ENCODE measurements at places on chromosomes 5 and 9. TPM values are rescaled to one million over a fixed set of nuclear protein-coding genes. Genes with fewer than 3 reads are reported as not detected.

- H3K36me3 ChIP-seq = peaks cover 14% of the 10 kb centered on the region
- no peak for DNase-seq
- H3K4me1 ChIP-seq = peaks cover 45% of the 10 kb centered on the region
These were observed 1.8 kb downstream of the LURAP1L start for GRCh38 chr9:12776513-12777055.

- H3K4me1 ChIP-seq = peaks cover 18% of the 10 kb centered on the region
- H3K27ac ChIP-seq = no peak overlapping the region
- no peak for DNase-seq
These were observed 30.6 kb upstream of the OBP2B start for GRCh38 chr9:133239533-133240090.

DNA sequence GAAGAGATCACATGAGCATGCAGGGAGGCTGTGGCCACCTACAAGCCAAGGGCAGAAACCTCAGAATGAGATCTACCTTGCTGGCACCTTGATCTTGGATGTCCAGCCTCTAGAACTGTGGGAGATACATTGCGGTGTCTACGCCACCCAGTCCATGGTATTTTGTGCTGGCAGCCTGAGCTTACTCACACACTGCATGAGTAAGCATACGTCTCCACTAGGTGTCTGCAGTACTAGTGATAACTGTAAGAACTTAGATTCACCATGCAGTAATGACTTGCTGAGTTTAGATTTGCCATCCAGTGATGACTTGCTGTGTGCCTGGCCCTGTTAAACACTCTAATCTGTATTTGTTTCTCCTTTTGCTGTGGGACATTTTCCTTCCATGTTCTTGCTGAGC lies 417.7 kb downstream of the GADD45G start:
- no peaks in the 10 kb centered on the region for H3K36me3 ChIP-seq
- H3K27me3 ChIP-seq = peaks cover 27% of the 10 kb centered on the region
- no peak overlapping the region for H3K4me3 ChIP-seq
- no peak overlapping the region for H3K27ac ChIP-seq
- no peak for DNase-seq
- no peaks in the 10 kb centered on the region for H3K4me1 ChIP-seq

PCDHGA8 gene
- 2.7 TPM for total RNA-seq

GRCh38 chr5:72645064-72645846 lies 138.0 kb upstream of the ZNF366 start:
- no peaks in the 10 kb centered on the region for H3K36me3 ChIP-seq
- H3K4me3 ChIP-seq = no peak overlapping the region
- H3K27ac ChIP-seq = no peak overlapping the region
- peaks cover 20% of the 10 kb centered on the region for H3K4me1 ChIP-seq
- no peak for DNase-seq

SV2C gene
- total RNA-seq = 0.18 TPM

- peaks cover 2% of the 10 kb centered on the region for H3K36me3 ChIP-seq
- H3K27ac ChIP-seq = no peak overlapping the region
- H3K27me3 ChIP-seq = no peaks in the 10 kb centered on the region
- no peak for DNase-seq
These were observed 78.2 kb downstream of the LURAP1L start for GRCh38 chr9:12853051-12853450.

DNA sequence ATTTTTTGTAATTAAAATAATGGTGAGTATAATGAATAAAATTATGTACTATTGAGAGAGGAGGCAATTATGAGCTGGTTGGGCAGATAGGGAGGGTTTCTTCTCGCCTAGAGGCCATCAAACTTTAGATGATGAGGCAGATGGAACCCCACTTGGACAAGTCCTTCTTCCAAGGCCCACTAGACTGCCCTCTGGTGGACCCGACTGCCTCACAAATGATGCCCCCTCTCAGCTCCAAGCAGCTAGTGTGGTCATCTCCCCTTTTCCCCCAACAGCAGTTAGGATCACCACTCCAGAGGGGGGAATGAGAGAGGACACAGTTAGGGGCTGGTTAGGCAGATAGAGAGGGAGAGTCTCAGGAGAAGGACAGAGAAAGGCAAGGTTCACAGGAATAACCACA lies 348.0 kb upstream of the CDH18 start:
- H3K27me3 ChIP-seq = no peaks in the 10 kb centered on the region
- H3K4me3 ChIP-seq = no peak overlapping the region
- peaks cover 3% of the 10 kb centered on the region for H3K4me1 ChIP-seq
- H3K36me3 ChIP-seq = peaks cover 5% of the 10 kb centered on the region
- no peak for DNase-seq
- H3K27ac ChIP-seq = no peak overlapping the region

S100Z gene
- 0.32 TPM for total RNA-seq

DNA sequence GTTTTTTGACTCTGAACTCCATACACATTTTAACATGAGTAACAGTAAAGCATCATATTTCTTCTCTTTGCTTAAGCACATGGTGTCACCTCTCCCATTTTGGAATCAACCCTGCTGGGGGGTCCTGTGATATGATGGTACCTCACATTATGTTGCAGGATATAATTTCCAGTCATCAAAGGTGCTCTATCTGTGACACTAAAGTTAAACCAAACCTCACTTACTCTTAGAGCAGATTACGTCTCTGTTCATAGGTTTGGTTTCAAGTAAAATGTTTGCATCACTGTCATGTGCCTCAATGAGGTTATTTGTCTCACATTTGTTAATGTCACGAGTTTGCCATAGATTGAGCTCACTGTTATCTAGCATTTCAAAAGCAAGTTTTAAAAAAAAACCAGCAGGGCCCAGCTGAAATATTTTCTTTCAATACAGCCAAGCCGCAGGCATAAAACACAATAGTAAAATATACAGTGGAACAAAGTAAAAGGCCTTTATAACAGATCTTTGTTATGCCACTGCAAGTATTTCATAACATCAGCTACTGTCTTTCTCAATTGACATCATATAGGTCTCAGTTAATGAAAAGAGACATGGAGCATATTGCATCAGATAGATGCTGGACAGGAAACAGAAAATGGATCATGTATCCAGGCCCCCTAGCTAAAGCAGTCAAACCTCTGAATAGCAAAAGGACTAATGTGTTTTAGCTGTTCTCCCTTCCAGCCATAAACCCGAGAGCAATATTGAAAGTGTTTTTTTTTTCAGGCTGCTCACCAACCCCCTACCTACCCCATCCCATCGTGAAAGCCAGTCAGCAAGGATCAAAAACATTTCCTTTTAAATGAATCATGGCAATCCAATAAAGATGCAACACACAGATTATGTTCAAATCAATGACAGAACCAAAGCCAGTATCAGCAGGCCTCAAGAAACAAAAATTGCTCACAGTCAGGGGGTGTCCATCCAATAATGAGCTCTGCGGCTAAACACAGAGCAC lies 182.1 kb upstream of the ITGA1 start:
- peaks cover 34% of the 10 kb centered on the region for H3K27me3 ChIP-seq
- no peak overlapping the region for H3K4me3 ChIP-seq
- DNase-seq = no peak
- H3K27ac ChIP-seq = peak overlapping the region; percentile 8
- no peaks in the 10 kb centered on the region for H3K36me3 ChIP-seq

PLAC8L1 gene
- total RNA-seq = 2.6 TPM

DNA sequence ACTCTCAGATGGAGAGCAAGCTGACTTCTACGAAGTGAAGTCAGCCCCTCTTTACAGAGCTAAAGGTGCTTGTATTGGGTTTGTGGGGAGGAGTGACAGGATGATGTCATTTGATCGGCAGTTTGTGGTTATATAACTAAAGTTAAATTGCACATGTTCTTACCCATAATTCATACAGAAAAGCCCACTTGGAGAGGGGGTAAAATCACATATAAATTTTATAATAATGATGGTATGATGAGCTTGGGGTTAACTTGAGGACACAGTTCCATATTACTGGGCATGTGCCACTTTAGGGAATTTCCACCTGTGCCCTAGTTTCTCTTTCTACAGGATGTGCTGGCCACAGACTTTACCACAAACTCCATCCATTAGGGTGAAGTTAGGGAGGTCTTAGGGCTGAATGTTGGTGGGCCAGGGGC lies 1178.6 kb upstream of the CDH9 start:
- no peak for DNase-seq
- no peak overlapping the region for H3K4me3 ChIP-seq
- H3K27me3 ChIP-seq = no peaks in the 10 kb centered on the region
- H3K27ac ChIP-seq = no peak overlapping the region
- H3K36me3 ChIP-seq = peaks cover 2% of the 10 kb centered on the region
- H3K4me1 ChIP-seq = peaks cover 15% of the 10 kb centered on the region

GRCh38 chr5:132364319-132364718 lies 5.2 kb upstream of the SLC22A5 start:
- peaks cover 45% of the 10 kb centered on the region for H3K36me3 ChIP-seq
- no peak for DNase-seq
- no peaks in the 10 kb centered on the region for H3K27me3 ChIP-seq
- H3K4me1 ChIP-seq = peaks cover 26% of the 10 kb centered on the region
- peak overlapping the region; percentile 33 for H3K27ac ChIP-seq

GRCh38 chr5:96522635-96523355 lies 89.7 kb upstream of the PCSK1 start:
- H3K27ac ChIP-seq = no peak overlapping the region
- H3K4me1 ChIP-seq = no peaks in the 10 kb centered on the region
- peaks cover 47% of the 10 kb centered on the region for H3K27me3 ChIP-seq
- DNase-seq = no peak
- no peak overlapping the region for H3K4me3 ChIP-seq

LHX3 gene
- not detected for total RNA-seq

DNA sequence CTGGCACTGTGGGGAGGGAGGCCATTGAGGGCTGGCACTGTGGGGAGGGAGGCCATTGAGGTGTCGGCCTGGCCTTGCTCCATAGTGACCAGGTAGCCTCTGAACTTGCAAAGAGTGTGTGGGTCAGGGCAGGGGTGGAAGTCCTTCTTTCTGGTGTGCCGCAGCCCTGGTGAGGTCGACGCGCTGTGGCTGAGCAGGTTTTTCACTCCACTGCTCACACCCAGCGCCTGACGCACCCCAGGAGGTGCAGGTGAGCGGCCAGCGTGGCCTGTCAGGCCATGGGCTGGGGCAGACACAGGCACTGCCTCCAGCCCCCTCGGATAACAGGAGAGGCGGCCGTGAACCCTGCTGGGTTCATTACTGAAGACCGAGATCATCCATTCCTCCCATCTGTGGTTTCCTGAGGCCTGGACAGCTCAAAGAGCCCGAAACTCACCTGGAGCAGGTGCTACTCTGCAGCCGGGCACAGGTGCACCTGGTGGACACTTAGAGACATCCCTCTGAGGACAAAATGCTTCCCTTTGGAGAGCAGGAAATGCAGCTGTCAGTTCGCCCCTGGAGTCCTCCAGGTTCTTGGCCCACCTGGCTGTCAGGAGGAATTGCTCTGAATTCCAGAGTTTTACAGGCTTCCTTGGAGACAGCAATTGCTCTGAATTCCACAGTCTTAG lies 32.4 kb downstream of the LHX3 start:
- no peak overlapping the region for H3K4me3 ChIP-seq
- H3K4me1 ChIP-seq = peaks cover 11% of the 10 kb centered on the region
- no peak overlapping the region for H3K27ac ChIP-seq
- no peak for DNase-seq

TGFBR1 gene
- 79.6 TPM for total RNA-seq

GRCh38 chr9:111443454-111443853 lies 40.7 kb downstream of the ECPAS start:
- H3K27me3 ChIP-seq = no peaks in the 10 kb centered on the region
- H3K36me3 ChIP-seq = peaks cover 44% of the 10 kb centered on the region
- no peak overlapping the region for H3K27ac ChIP-seq
- H3K4me1 ChIP-seq = peaks cover 10% of the 10 kb centered on the region
- H3K4me3 ChIP-seq = no peak overlapping the region

IFNB1 gene
- not detected for total RNA-seq

CCDC180 gene
- total RNA-seq = 17.7 TPM

GRCh38 chr9:109904666-109905065 lies 124.7 kb downstream of the PALM2AKAP2 start:
- no peak overlapping the region for H3K4me3 ChIP-seq
- peaks cover 19% of the 10 kb centered on the region for H3K4me1 ChIP-seq

DNA sequence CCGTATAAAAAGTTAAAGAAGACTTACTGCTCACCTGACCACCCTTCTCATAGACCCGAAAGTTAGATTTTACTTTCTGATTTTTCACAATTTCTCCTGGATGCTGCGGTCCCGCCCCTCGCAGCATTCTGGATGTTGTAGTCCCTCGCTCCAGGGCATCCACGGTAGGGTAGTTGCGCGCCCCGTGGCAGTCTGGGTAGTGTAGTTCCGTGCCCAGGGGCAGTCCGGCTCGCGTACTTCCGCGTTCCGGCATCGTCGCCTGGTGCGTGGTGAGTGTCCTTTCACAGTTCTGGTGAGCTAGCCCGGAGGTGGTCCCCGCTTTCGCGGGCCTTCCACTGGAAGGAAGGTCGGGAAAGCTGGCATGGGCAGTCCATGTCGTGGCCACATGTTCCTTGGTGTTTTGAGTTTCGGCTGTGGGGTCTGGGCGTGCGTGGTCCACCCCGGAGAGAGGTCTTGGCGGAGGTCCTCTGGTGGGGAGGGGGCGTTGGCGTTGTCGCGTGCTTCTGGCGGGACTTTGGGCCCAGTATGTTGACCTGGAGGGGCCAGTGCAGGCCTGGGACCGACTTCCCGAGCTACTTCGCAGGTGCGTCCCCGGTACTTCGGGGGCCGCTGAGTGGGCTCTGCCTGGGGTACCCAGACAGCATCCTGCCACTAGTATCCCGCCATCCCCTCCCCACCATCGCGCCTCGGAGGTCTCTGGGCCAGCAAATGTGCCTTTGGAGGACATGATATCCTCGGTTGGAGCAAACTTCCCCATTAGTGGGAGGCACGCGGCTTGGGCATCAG lies at the start of gene ZNF169:
Gene ZNF169 (plus strand): TSS at position 222 of the 786 bp plus-strand sequence. CDS start 19,515 bp downstream, outside the sequence.
- peak; percentile 86 for DNase-seq
- peak within 1 kb of the TSS; percentile 96 for H3K27ac ChIP-seq
- H3K36me3 ChIP-seq = peaks cover 2% of the 10 kb centered on the region

- peaks cover 5% of the 10 kb centered on the region for H3K36me3 ChIP-seq
- no peak overlapping the region for H3K27ac ChIP-seq
- H3K27me3 ChIP-seq = no peaks in the 10 kb centered on the region
- no peak for DNase-seq
These were observed 114.8 kb upstream of the COL5A1 start for GRCh38 chr9:134526584-134527477.

DNA sequence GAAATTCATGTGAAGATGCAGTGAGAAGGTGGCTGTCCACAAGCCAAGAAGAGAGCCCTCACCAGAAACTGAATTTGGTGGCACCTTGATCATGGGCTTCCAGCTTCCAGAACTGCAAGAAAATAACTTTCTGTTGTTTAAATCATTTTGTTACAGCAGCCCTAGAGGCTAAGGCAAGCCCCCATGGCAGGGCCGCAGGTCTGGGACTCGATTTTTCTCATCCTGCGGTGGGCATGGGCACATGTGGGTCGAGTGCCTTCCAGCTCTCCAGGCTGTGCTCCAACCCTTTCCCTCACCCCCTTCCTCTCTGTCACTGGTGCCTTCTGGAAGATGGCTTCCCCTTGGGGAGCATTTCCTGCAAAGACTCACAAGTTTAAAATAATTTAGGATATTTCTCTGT lies 40.7 kb downstream of the AHRR start:
- peaks cover 9% of the 10 kb centered on the region for H3K36me3 ChIP-seq
- peaks cover 27% of the 10 kb centered on the region for H3K27me3 ChIP-seq
- H3K4me1 ChIP-seq = no peaks in the 10 kb centered on the region
- H3K27ac ChIP-seq = no peak overlapping the region
- H3K4me3 ChIP-seq = no peak overlapping the region
- DNase-seq = no peak

KCNIP1 gene
- 2.3 TPM for total RNA-seq

ABL1 gene
- 118 TPM for total RNA-seq

- H3K27ac ChIP-seq = no peak overlapping the region
- DNase-seq = no peak
- H3K4me3 ChIP-seq = no peak overlapping the region
- H3K27me3 ChIP-seq = peaks cover 5% of the 10 kb centered on the region
These were observed 429.2 kb upstream of the KLF4 start for GRCh38 chr9:107918749-107919148.

SMIM27 gene
- total RNA-seq = 9.5 TPM

GRCh38 chr5:89850513-89850865 lies 559.1 kb downstream of the CETN3 start:
- no peak overlapping the region for H3K27ac ChIP-seq
- H3K4me3 ChIP-seq = no peak overlapping the region
- peaks cover 2% of the 10 kb centered on the region for H3K36me3 ChIP-seq
- no peaks in the 10 kb centered on the region for H3K27me3 ChIP-seq
- peaks cover 13% of the 10 kb centered on the region for H3K4me1 ChIP-seq

LCN2 gene
- total RNA-seq = not detected

Data from mesothelial cell of epicardium (in vitro differentiated cells).